ENCODE measurements at places on chromosomes 12 and 14. TPM values are rescaled to one million over a fixed set of nuclear protein-coding genes. Genes with fewer than 3 reads are reported as not detected.

DNA sequence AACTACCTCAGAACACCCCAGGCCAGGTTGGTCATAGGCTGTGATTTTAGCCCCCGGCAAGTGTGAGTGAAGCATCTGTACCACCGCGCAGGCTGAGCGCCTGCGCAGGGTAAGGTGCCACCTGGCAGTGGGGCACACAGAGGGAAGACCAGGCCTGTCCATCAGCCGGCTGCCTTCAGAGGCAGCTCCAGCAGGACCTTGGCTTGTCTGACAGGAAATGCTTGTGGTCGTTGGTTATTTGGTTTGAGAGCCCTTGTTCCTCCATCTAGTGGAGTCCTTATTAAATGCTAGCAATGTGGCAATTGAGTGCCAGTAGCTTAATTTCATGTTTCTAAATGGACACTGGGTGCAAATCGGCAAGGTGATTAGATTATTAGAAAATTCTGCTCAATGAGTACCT lies 27.5 kb downstream of the SLC25A29 start:
- H3K27ac ChIP-seq: peak overlapping the region; percentile 50
- no peaks in the 10 kb centered on the region for H3K27me3 ChIP-seq
- DNase-seq: no peak
- no peaks in the 10 kb centered on the region for H3K36me3 ChIP-seq
- H3K4me3 ChIP-seq: no peak overlapping the region

DNA sequence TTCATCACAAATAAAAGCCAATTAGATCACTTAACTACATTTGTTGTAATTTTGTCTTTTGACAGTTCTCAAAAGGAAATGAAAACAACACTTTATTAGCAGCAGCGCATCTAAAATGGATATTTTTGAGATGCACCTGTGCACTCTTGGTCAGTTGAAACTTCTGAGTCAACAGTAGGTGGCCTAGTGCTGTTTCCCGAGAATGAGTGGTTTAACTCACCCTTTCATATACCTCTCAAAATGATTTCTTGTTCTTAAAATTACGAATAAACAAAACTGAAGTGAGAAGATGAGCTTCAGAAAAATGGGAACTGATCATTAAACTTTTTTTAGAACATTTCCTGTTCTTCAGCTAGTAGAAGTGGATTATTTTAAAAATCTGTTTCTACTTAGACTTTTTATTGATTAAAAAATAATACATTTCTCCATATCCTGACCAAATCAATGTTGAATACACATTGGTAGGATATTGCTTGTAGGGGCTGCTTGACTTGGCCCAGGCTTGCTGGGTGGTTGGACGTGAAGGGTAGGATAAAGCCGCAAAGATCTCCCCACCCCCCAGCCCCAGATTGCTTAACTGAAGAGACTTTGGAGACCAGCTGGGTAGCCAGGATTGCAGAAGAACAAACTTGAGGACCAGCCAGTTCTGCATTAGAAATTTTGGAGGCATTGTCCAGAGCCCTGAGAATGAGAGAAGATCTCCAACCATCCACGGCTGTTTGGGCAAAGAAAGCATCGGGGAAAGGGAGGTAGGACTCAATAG lies 22.3 kb upstream of the STK38L start:
- H3K4me3 ChIP-seq: no peak overlapping the region
- no peak for DNase-seq
- no peak overlapping the region for H3K27ac ChIP-seq
- peaks cover 4% of the 10 kb centered on the region for H3K27me3 ChIP-seq
- H3K4me1 ChIP-seq: no peaks in the 10 kb centered on the region
- H3K36me3 ChIP-seq: no peaks in the 10 kb centered on the region

GRCh38 chr14:85702191-85702590 lies 172.2 kb downstream of the FLRT2 start:
- H3K4me3 ChIP-seq: no peak overlapping the region
- DNase-seq: no peak
- H3K27me3 ChIP-seq: no peaks in the 10 kb centered on the region

GRCh38 chr12:107330831-107331431 lies 237.6 kb upstream of the CRY1 start:
- H3K27ac ChIP-seq: no peak overlapping the region
- no peak overlapping the region for H3K4me3 ChIP-seq
- peaks cover 77% of the 10 kb centered on the region for H3K27me3 ChIP-seq
- no peak for DNase-seq
- H3K36me3 ChIP-seq: no peaks in the 10 kb centered on the region

DNA sequence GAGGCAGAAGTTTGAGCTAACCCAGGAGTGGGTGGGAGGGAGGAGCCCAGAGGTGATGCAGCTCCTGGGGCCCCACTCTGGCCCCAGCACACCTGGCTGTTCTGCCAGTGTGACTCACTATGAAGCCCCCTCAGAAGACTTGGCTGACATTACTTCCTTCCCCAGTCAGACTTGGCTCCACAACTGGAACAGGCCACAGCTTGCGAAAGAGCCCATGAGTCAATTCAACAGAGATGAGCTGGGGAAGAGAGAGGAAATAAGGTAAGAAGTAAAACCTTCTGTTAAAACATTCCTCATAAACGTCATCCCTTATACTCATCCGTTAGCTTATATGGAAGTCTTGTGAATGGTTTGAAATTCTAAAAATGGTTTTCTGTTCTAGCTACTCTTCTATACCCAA lies 245.9 kb downstream of the ADAMTS20 start:
- H3K4me3 ChIP-seq: no peak overlapping the region
- no peak for DNase-seq
- no peaks in the 10 kb centered on the region for H3K4me1 ChIP-seq
- H3K27me3 ChIP-seq: no peaks in the 10 kb centered on the region
- no peaks in the 10 kb centered on the region for H3K36me3 ChIP-seq
- no peak overlapping the region for H3K27ac ChIP-seq

Gene LIN7A
- total RNA-seq: 9.0 TPM

Measured in mesothelial cell of epicardium (in vitro differentiated cells).